ENCODE measurements at places on chromosomes 16 and 17.
A peak's percentile ranks its signal among the peaks of the same experiment; 100 is the strongest.

DNA sequence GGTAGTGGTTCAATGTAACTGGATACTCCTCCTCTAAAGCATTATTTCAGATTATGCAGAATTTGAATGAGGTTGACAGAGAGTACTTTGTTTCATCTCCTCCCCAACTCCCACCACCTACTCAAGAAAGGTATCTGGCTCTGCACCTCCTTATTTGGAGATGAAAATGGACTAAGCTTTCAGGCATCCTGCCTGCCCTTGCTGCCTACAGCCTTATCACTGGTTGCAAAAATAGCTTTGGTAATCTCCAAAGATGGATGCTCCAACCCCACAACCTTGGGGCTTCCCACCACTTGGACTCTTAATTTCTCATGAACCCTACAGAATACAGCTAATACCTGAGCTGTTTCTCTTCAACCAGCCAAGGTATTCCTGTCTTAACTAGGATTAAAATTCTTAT lies 45.3 kb upstream of the CORO6 start:
- DNase-seq: no peak

GRCh38 chr16:88065747-88066142 lies 114.5 kb downstream of the BANP start:
- DNase-seq: no peak

DNA sequence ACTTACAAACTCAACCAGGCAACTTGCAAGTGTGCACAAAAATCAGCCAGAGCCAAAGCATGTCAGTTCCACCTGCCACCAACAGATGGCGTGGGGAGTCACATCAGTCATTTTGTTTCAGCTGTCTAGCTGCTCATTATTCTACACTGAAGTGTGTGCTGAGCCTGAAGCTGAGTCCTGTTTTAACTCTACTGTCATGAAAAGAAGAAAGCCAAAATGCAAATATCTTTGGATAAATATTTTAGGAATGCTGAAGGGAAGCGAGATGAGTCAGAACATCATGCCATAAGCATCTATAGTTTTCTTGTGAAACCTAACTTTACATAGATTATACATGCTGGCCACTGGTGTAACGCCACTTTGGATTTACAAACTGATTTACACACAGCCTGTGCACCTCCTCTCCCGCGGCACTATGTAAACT lies 172.6 kb downstream of the CDK5R1 start:
- peak; percentile 68 for DNase-seq

- DNase-seq: no peak
Measured at GRCh38 chr16:12252616-12253015, 276.1 kb downstream of the SNX29 start.

GRCh38 chr16:69302301-69302700 lies 8.8 kb upstream of the VPS4A start:
- no peak for DNase-seq

DNA sequence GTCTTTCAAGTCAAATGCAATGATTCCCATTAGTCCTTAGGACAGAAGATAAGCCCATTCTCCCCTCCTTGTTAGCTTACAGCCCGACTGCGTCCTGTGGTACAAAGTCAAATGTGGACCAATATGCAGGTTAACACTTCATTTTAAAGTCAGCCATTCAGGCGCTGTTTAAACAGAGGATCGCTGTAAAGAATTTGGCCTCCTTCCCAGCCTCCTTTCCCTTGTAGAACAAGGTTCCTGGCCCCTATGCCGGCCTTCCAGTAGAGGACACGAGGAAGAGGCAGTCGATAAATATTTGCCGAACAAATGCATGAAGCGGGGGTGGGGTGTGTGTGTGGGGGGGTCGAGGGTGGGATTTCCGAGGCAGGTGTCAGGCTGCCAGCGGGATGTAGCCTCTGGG lies 4.3 kb downstream of the SDK2 start:
- no peak for DNase-seq

DNA sequence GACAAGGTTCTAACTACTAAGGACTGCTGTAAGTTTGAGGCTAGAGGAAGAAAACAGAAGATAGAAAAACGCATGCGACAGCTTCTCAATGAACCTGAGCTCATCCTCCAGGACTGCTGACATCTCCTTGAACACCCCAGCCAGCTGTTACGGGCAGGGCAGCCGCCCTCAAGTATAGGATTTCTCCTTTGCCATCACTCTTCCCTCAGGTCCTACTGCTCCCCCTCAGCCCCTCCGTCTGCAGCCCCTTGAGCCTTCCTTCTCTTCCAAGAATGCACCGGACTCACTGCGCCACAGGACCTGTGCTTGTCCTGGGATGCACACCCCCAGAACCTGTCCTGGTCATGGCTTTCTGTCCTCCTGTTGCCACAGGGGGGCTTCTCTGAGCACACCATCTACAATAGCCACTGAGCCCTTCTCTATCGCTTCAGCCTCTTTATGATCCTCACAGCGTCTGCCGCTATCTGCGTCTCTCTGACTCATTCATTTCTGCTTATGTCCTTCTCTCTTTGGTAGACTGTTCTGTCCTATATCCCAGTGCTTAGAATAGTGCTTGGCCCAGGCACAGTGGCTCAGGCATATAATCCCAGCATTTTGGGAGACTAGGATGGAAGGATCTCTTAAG lies 15.7 kb upstream of the XYLT2 start:
- no peak for DNase-seq

Measured in activated naive CD8-positive, alpha-beta T cell treated with anti-CD3 and anti-CD28 coated beads, Interleukin-2, amount 50 U/mL, for 24 hours (primary cell).